Large intestine (tissue), 12 donors: ENCODE measurements at places on chromosomes 4 and X.

GRCh38 chr4:9859810-9860209 lies 78.4 kb downstream of the DRD5 start:
- H3K27me3 ChIP-seq: no peaks in the 10 kb centered on the region
- H3K36me3 ChIP-seq: peaks cover 2% of the 10 kb centered on the region
- H3K27ac ChIP-seq: no peak overlapping the region
- H3K4me3 ChIP-seq: no peak overlapping the region
- DNase-seq: no peak
- H3K4me1 ChIP-seq: no peaks in the 10 kb centered on the region

- no peaks in the 10 kb centered on the region for H3K4me1 ChIP-seq
- no peaks in the 10 kb centered on the region for H3K36me3 ChIP-seq
- no peak overlapping the region for H3K4me3 ChIP-seq
- H3K27me3 ChIP-seq: no peaks in the 10 kb centered on the region
Measured at GRCh38 chrX:118698516-118699170, 28.8 kb upstream of the IL13RA1 start.

DNA sequence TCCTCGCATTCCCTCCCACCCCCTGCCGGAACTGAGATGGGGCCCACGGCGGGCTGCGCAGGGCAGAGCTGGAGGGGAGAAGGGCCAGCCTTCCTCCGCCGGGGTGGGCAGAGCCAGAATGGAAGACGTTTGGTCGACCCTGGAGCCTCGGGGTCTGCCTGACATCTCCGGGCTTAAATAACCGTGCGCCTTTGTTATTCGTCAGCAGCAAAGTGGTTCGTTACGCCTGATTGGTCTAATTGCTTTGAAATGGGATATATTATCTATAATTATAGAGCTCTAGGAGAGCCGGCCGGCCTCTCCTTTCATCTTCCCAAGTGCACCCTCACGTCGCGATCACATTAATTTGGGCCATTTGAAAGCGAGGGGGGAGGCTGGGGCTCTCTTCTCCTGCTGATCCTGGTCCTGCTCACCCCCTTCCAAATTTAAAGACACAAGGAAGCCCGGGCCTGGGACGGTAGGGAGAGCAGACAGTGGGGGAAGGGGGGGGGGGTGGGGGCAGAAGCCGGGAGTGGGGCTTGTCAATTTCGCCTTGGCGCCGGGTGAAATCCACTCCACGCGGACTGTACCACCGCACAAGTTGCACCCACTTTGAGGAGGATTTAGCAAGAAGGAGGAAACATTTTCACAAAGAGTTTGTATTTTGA lies 4.7 kb upstream of the MSX1 start:
- H3K4me1 ChIP-seq: peaks cover 21% of the 10 kb centered on the region
- no peaks in the 10 kb centered on the region for H3K36me3 ChIP-seq
- H3K27ac ChIP-seq: no peak overlapping the region
- DNase-seq: no peak
- peaks cover 98% of the 10 kb centered on the region for H3K27me3 ChIP-seq

DNA sequence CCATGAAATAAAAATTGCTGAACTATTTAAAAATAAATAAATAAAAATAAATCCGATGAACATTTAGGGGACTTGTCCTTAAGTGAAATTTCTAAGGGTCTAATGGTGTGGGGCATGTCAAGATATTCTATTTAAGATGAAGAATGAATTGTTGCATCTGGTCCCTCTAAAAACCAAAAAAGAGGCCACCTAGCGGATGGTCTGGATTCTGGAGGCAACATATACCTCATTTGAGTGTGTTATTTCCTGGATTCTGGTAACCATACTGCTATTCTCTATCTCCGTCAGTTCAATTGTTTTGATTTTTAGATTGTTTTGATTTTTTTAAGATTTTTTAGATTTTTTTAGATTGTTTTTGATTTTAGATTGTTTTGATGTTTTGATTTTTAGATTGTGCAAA lies 28.3 kb downstream of the AGTR2 start:
- DNase-seq: no peak
- no peaks in the 10 kb centered on the region for H3K27me3 ChIP-seq
- no peaks in the 10 kb centered on the region for H3K4me1 ChIP-seq
- H3K36me3 ChIP-seq: no peaks in the 10 kb centered on the region
- H3K4me3 ChIP-seq: no peak overlapping the region
- no peak overlapping the region for H3K27ac ChIP-seq

DNA sequence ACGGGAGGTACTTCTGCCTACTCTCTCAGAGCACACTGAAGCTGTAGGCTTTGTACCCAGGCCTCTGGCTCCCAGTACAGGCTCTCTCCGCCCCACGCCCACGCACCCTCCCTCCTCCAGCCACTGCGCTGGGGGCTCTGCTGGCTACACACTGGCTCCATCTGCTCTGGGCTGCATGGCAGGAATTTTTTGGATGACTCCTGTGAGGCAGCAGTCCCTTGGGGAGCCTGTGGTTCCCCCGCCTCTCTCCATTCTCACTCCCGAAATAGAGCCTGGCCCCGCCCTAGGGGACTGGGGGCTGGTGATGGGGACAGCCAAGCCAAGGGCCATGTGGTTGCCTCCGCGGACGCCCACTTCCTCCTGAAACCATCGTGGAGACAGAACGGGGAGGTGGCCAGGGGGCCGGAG lies 58.1 kb upstream of the ADRA2C start:
- no peak overlapping the region for H3K27ac ChIP-seq
- H3K36me3 ChIP-seq: no peaks in the 10 kb centered on the region
- no peak overlapping the region for H3K4me3 ChIP-seq
- no peak for DNase-seq
- no peaks in the 10 kb centered on the region for H3K4me1 ChIP-seq
- H3K27me3 ChIP-seq: peaks cover 34% of the 10 kb centered on the region

DNA sequence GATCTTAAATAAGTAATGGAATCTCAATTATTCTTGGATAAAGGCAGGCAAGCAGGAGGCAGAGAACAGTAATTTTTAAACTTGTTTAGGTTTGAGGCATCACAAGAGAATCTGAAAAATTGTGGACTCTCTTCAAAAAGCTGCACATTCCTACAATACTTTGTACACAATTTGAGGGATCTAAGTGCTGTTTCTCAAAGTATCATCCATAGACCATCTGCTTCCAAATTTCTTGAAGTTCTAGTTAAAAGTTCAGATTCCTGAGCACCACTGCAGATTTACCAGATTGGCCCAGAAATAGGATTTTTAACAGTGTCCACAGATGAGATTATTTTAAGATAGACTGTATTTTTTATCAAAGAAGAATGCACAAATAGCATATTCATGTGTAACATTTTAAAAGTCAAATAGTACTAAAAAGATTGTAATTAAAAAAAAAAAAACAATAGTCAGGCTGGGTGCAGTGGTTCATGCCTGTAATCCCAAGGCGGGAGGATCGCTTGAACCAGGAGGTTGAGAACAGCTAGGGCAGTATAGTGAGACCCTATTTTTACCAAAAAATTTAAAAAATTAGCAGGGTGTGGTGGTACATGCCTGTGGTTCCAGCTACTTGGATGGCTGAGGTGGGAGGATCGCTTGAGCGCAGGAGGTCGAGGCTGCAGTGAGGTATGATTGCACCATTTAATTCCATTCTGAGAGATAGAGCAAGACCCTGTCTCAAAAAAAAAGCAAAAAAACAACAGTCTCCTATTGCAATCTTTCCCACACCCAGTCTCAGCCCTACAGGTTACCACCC lies 14.2 kb upstream of the FNIP2 start:
- no peak for DNase-seq
- no peak overlapping the region for H3K27ac ChIP-seq
- H3K27me3 ChIP-seq: no peaks in the 10 kb centered on the region
- H3K4me3 ChIP-seq: no peak overlapping the region
- no peaks in the 10 kb centered on the region for H3K36me3 ChIP-seq
- H3K4me1 ChIP-seq: no peaks in the 10 kb centered on the region

GRCh38 chr4:55351824-55352223 lies 5.8 kb downstream of the SRD5A3 start:
- no peak overlapping the region for H3K4me3 ChIP-seq
- peaks cover 3% of the 10 kb centered on the region for H3K36me3 ChIP-seq
- no peak overlapping the region for H3K27ac ChIP-seq
- H3K27me3 ChIP-seq: no peaks in the 10 kb centered on the region
- no peak for DNase-seq
- no peaks in the 10 kb centered on the region for H3K4me1 ChIP-seq

GRCh38 chr4:20256381-20256881 lies 4.7 kb downstream of the SLIT2 start:
- H3K4me1 ChIP-seq: peaks cover 21% of the 10 kb centered on the region
- no peak for DNase-seq
- H3K27me3 ChIP-seq: peaks cover 41% of the 10 kb centered on the region
- H3K36me3 ChIP-seq: no peaks in the 10 kb centered on the region

DNA sequence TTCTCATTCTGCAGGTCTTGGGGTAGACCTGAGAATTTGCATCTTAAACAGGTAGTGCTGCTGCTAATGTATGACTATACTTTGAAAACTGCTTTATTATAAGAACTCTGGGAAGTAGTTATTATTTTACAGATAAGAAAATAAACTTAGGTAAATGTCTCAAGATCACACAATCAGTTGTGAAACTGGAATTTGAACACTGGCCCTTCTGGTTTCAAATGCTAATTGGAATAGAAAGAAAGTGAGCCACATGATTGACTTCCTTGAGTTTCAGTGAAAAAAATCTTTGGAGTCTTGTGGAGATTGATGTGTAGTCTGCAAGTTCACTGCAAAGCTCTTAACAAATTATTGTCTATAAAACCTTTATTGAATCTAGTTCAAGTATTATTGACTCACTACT lies 44.5 kb downstream of the FTHL17 start:
- DNase-seq: peak; percentile 25
- no peak overlapping the region for H3K4me3 ChIP-seq
- no peaks in the 10 kb centered on the region for H3K36me3 ChIP-seq
- peaks cover 4% of the 10 kb centered on the region for H3K4me1 ChIP-seq
- H3K27ac ChIP-seq: peak overlapping the region; percentile 46

- H3K27ac ChIP-seq: no peak overlapping the region
- no peaks in the 10 kb centered on the region for H3K4me1 ChIP-seq
- H3K27me3 ChIP-seq: peaks cover 10% of the 10 kb centered on the region
- DNase-seq: no peak
- no peak overlapping the region for H3K4me3 ChIP-seq
- no peaks in the 10 kb centered on the region for H3K36me3 ChIP-seq
Measured at GRCh38 chr4:155765149-155765548, 6.3 kb downstream of the GUCY1B1 start.

DNA sequence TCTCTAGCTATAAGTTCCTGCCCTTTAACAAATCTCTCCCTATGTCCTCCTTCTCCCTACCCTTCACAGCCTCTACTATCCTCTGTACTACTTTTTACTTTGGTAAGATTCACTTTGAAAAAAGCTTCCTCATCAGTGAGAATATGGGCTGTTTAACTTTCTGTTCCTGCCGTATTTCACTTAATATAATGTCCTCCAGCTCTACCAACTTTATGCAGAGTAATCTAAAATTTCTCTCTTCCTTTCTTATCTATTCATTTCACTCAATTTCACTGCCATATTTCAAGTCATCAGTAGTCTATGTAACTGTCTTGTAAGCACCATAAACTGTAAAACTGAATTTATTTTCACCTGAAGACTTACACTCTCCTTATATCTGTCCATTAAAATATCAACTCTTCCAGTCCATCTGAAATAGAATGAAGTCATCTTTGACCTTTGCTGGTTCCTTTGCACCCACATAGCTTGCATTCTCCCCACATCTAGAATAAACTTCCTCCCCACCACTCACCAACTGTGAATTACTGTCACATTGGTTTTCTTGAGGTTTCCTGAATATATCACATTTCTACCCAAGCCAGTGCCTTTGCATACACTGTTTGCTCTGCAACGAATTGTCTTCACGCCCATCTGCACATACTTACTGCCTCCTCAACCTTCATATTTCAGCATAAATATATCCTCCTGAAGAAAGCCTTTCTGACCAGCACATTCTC lies 54.6 kb downstream of the ARAP2 start:
- no peak overlapping the region for H3K27ac ChIP-seq
- no peaks in the 10 kb centered on the region for H3K27me3 ChIP-seq
- H3K36me3 ChIP-seq: peaks cover 9% of the 10 kb centered on the region
- no peak overlapping the region for H3K4me3 ChIP-seq
- DNase-seq: no peak

GRCh38 chr4:171031338-171031737 lies 781.9 kb upstream of the GALNTL6 start:
- H3K27ac ChIP-seq: no peak overlapping the region
- no peaks in the 10 kb centered on the region for H3K36me3 ChIP-seq
- no peaks in the 10 kb centered on the region for H3K4me1 ChIP-seq
- no peak for DNase-seq
- no peaks in the 10 kb centered on the region for H3K27me3 ChIP-seq

DNA sequence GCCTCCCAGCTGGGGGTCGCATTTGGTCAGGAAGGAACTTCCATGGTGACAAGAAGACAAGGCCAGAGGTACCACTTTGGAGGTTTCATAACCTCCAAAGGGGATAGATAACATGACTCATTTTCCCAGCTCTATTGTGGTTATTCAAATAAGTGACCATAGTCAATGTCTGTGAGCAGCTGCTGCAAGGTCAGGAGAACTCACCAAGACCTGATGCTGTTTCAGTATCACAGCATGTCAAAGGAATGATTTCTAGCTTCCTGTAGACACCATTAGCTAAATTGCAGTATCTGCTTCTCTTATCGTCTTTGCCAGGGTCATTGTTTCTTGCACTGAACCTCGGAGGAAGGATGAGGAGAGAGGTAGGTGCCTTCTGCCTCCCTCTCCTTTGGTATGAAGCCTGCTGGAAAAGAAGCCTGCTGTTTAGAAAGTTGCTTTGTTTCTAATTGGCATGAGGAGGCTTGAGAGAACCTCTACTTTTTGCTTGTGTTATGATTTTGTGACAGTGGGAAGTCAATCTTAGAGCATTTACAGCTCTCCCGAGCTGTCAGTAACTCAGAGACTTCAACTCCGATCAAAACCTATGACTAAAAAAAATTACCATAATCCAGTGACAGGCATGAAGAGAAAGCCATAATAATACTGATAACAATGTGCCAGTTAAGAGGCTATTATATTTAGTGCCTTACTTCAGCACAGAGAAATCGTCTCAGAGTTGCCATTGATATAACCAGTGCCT lies 38.0 kb upstream of the GATB start:
- H3K4me3 ChIP-seq: no peak overlapping the region
- no peaks in the 10 kb centered on the region for H3K27me3 ChIP-seq
- DNase-seq: peak; percentile 62

GRCh38 chr4:37762991-37763368 lies 63.5 kb upstream of the PGM2 start:
- H3K4me3 ChIP-seq: no peak overlapping the region
- no peaks in the 10 kb centered on the region for H3K27me3 ChIP-seq
- H3K4me1 ChIP-seq: no peaks in the 10 kb centered on the region

- no peak overlapping the region for H3K27ac ChIP-seq
- no peaks in the 10 kb centered on the region for H3K4me1 ChIP-seq
Measured at GRCh38 chr4:18071894-18072293, 50.3 kb upstream of the LCORL start.

GRCh38 chr4:19300213-19300612 lies 951.5 kb upstream of the SLIT2 start:
- H3K36me3 ChIP-seq: no peaks in the 10 kb centered on the region
- no peaks in the 10 kb centered on the region for H3K27me3 ChIP-seq
- no peak overlapping the region for H3K4me3 ChIP-seq
- DNase-seq: no peak
- H3K27ac ChIP-seq: no peak overlapping the region
- no peaks in the 10 kb centered on the region for H3K4me1 ChIP-seq
